NAMALWA (cell line): ENCODE measurements at places on chromosomes 1 and 21.

DNA sequence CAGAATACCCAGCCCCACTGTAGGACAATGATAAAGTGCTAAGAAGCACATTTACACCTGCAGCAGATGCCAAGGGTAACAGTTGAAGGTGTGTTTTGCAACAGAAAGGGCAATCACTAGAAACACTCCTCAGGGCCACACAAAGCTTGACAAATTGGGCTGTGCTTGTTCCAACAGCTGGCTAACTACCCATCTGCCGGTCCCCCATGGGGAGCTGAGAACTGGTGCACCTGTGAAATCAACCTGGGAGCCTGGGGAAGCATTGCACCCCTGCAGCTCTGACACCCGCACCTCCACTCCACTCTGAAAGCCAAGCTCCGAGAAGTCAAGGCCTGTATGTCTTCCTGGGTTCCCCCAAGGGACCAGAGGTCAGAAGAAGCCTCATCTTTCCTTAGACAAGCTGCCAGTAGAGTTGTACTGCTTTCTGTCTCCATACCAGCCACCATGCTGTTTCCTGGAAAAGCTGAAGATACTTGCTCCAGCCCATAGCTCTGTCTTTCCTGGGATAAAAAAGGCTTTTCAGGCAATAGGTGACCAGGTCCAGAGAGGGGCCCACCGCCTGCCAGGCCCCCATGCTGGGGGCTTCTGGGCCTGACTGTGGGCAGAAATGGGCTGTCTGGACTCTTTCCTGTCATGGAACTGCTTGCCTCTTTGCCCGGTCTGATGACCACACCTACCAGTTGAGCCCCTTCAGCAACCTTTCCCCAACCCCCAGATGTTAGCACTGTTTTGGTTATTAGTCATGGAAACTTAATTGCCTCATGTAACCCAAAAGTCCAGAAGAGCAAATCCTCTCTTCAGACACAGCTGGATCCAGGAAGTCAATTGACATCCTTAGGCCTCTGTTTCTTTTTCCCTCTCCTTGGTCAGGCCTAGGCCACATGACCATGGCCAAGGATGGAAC lies 93.6 kb downstream of the KIF14 start:
- peak; percentile 29 for DNase-seq

- no peak for DNase-seq
Measured at GRCh38 chr1:84539972-84540371, 33.6 kb upstream of the GNG5 start.

DNA sequence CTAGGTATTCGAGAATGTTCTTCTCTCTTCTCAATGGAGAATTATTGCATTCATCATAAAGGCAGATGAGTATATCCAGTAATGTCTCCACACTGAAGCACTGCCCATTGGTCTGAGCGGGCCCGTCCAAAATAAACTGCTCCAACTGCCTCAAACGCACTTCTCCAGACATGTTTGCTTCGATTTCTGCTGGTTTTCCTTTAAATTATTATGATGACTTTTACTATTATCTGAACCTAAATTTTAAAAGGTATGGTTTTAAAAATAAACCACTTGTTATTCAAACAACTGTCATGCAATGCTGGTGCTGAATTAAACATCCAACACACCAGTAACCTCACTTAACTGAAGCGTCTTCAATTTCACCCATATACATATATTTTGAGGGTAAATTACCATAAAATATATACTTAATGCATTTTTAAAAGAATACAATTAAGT lies 1.3 kb downstream of the CDC42BPA start:
- DNase-seq: no peak

DNA sequence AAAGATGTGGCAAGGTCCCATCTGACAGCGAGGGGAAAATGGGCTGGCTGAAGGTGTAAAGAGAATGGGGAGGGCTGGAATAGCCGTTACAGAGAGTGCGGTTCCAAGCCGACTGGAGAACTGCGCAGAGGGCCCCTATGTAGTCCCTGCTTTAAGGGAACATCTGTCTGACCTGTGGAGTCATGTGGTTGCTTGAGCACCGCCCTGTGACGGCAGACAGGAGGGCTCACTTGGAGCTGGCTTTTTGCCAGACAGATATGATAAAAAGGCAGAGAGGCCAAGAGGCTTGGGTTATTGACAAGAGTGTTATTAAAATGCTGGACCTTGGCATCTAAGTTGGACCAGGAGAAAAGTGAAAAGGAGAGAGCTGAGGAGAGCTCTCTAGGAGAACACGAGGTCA lies 5.9 kb upstream of the PTPRF start:
- peak; percentile 39 for DNase-seq

GRCh38 chr1:37021502-37021901 lies 12.8 kb downstream of the GRIK3 start:
- no peak for DNase-seq

GRCh38 chr1:180029524-180030135 lies 75.0 kb downstream of the CEP350 start:
- no peak for DNase-seq

GRCh38 chr1:238063454-238063853 lies 172.7 kb upstream of the ZP4 start:
- DNase-seq: no peak

DNA sequence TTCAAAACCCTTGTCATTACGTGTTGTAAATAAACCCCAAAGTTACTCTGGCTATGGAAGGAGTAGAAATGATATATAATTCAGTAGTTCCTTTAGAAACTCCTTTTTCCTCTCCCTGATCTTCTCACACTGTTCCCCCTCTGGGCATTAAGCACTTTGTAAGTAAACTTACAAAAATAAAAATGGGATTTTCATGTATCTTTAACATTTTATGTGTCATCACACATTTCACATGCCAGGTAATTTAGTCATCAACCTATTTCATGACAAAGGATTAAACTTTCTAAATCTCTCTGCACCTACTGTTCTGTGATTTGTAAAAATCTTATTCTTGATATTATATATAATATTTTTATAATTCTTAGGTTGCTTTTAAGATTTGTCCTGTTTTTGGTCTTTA lies 176.9 kb downstream of the NEK7 start:
- DNase-seq: no peak

- DNase-seq: no peak
Measured at GRCh38 chr1:116581323-116581885, 10.6 kb upstream of the CD58 start.

- DNase-seq: no peak
Measured at GRCh38 chr1:199909137-199909536, 118.4 kb upstream of the NR5A2 start.

DNA sequence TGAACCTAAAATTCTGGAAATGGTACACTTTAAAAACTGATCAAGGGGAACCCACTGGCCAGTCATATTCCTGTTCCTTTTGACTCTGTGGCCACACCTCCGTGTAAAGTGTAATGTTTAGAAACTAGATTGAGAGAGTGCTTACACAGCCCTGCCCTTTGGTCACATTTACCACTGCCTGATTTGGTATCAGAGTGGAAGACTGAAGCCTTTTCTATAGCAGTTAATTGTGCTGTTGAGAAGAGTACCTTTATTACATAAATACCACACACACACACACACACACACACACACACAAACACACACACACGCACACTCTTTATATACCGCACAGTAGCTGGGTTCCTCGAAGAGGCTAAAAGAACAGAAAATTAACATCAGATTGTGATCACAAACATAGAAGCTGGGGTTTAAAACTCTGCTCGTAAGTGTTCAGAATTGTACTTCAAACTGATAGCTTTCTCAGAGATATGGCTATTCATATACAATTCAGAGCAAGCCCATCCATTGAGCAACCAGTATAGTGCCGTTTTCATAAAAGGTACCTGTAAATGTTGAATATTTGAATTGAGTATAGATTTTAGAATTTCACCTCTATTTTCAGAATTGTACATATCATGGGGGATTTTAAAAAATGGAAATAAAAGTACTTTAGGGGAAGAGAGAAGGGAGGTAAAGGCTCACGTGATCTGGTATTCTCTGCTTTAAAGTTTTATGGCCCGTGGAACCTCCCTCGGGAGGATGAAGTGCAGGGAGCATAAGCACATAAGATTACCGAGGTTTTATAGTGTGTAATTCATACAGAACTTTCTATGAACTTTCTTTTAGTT lies 37.5 kb downstream of the CAMTA1 start:
- DNase-seq: no peak

- no peak for DNase-seq
Measured at GRCh38 chr1:170339534-170339933, 192.4 kb upstream of the GORAB start.

- DNase-seq: peak; percentile 81
Measured at GRCh38 chr1:24150234-24151174, 7.6 kb upstream of the IL22RA1 start.

DNA sequence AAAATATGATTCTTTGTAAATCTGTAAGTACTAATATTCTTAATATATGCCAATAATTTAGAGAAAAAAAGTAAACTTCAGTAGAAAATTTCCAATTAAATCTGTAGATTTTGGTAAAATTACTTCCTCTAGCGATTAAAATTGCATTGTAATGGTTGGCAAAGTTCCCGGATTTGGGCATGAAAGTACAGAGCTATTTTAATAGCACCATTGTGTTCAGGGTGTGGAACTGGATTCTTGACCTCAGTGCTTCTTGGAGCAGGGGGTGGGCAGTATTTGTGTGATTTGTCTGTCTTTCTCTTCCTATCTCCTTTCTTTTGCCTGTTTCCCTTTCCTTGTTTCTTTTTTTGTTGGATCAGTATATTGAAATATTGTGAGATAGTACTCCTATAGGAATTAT lies 72.1 kb downstream of the DNM3 start:
- no peak for DNase-seq

DNA sequence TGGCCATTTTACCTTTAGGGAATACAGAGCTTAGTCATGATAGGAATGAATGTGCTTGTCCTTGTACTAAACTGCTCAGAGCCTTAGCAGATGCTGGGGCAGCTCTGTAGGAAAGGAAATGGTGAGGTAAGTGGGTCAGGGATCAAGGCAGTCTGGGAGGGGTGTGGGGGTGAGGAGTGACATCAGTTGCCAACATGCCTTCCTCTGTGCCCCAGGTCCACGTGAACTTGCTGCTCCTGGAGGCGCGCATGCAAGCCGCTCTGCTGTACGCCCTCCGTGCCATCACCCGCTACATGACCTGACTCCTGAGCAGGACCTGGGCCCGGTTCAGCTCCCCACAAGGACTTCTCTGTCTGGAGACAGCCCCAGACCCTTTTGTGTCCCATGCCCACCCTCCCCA lies 21.2 kb downstream of the SESN2 start:
- no peak for DNase-seq

- no peak for DNase-seq
Measured at GRCh38 chr1:208799186-208799585, 555.0 kb upstream of the PLXNA2 start.

DNA sequence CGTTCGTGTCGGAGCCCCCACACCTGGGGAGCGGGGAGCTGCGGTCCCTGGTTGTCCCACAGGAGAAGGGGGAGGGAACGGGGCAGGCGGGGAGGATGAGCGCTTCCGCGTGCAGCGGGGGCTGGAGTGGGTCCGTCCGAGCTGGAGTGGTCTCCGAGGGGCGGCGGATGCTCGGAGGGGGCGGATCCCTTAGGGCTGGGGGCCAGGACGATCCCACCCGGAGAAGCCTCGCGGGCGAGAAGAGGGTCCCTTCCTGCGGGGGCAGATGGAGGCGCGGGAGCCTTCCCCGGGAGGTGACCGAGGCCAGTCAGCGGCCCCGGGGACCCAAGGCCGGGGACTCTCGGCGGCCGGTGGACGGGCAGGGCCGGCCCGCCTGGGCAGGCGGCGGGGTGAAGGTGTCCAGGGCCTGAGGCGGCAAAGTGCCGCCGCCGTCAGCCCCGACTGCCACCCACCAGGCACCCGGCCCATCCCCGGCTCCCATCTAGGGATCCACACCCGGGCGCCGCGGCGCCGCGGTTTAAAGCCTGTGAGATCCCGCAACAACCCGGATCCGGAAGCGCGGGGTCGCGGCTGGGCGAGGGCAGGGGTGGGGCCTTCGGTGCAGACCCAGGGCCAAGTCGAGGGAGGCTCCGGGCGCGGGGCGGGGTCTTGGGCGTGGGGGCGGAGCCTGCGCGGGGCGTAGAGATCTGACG lies 5.3 kb upstream of the CCDC27 start:
- peak; percentile 63 for DNase-seq

- no peak for DNase-seq
Measured at GRCh38 chr1:232508130-232508701, 121.7 kb downstream of the SIPA1L2 start.

DNA sequence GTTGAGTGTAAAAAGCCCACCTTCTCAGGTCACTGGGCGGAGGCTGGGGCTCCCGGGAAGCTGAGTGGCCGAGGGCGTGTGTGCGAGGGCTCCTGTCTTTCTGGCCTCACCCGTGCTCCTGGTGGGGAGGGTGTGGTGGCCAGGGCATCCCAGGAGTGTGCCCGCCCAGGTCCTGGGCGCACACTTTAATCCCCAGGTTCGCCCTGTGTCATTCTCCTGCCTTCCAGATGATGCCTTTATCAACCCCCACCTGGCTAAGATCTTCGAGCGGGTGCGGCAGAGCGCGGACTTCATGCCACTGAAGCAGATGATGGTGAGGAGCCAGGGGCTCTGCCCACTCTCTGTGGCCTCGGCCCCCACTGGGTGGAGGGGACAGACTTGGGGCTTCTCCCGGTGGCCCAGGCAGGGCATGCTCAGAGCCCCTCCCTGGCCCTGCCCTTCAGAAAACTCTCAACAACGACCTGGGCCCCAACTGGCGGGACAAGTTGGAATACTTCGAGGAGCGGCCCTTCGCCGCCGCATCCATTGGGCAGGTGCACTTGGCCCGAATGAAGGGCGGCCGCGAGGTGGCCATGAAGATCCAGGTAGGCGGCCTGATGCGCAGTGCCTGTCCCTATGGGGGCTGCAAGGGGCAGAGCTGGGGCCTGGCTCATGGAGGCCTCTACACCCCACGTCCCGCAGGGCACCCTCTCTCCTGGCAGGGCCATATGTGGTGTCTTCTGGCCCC lies 42.5 kb downstream of the COQ8A start:
- no peak for DNase-seq

DNA sequence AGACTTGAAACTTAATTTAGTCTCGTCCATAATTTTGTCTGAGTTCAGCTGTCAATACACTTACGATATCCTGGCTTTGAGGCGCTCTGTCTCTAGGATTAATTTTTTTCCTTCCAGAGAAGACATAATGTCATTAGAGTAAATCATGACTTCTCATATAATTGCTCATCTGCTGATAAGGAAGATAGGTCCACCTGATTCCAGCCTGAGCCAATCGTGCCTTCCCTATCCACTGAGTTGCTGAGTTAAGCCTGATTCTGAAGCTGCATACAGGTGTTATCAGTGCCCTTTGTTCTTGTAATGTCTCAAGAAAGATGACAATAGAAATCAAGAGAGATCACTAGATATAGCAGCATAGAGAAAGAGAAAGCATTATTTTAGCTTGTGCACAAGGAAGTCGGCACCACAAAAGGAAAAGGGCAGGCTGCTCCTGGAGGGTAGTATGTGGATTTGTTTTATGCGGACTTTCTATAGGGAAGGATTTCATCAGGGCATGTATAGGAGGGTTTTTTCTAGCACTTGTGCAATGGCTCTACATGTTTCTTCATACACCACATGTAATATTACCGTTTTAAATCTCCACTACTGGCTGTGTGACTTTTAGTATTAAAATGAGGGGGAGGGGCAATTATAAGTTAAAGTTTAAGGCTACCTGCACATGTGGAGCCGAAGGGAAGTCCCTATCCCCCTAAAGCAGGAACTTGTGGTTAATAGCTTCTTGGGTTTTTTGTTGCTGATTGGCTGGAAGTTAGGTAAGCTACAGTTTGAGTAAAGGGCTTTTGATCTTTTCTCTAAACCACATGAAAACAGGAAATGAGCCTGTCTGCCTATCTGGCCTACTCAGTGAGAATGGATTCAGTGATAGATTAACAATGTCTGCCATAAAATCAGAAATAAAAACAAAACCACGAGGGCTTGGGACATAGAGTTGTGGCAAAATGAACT lies 133.4 kb downstream of the PLPPR5 start:
- peak; percentile 92 for DNase-seq
